Mesothelial cell of epicardium (in vitro differentiated cells): ENCODE measurements at places on chromosomes 7 and 10.

- DNase-seq: no peak
These were observed 9.6 kb downstream of the PDZD8 start for GRCh38 chr10:117365612-117366011.

GRCh38 chr7:22499044-22499443 lies 944 bp downstream of the STEAP1B start:
- DNase-seq: no peak

DNA sequence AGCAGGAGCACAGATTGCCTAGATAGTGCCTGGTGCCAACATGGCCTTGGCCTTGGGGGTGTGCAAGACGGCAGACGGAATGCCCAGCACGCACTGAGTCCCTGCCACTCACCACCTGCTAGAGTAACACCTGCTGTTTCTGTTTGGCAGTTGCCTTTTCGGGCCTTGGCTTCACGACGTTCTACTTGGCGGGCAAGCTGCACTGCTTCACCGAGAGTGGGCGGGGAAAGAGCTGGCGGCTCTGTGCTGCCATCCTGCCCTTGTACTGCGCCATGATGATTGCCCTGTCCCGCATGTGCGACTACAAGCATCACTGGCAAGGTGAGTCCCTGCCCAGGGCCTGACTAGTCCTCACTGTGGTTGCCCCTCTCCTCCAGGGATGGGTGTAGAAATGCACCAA lies 118.0 kb downstream of the PLPP4 start:
- DNase-seq: no peak

- no peak for DNase-seq
These were observed 37.6 kb upstream of the AGBL3 start for GRCh38 chr7:134948736-134949135.

GRCh38 chr10:50540826-50541122 lies 83.0 kb downstream of the SGMS1 start:
- no peak for DNase-seq

DNA sequence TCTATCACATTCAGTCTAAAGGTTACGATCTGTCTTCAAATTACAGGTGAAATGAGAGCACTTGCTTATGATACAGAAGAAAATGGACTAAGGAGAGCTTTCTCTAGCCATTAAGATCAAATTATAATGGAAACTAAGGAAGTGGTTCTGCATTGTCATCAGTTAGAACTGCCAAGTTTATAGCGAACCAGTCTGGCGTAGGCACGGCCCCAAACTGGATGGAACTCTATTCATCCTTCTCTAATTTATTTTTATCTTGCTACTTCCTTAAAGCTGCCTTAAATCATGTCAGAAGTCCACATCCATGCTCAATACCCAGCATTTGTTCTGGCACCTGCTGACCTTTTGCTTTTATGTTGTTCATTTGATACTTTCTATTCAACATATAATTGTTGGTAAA lies 63.7 kb upstream of the APBB1IP start:
- DNase-seq: no peak

DNA sequence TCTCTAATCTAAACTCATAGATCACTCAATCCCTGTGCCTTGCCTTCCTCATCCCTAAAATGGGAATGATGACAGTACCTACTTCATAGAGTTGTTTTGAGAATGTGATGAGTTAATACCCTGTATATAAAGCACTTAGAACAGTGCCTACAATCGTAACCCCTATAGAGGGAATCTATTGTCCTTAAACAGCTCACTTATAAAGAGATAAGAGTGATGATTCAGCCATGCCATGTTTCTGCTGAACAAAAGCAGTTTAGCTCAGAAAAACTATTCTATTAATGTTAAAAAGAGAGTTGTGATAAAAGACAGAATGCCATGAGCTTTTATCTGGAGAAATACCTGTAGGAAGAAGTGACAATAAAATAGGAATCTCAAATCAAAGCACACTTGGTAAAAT lies 63.6 kb downstream of the CUBN start:
- no peak for DNase-seq
